ENCODE measurements at places on chromosomes 5 and 9. TPM values are rescaled to one million over a fixed set of nuclear protein-coding genes. Genes with fewer than 3 reads are reported as not detected.

The TEK gene
- total RNA-seq, result 10.2 TPM

The PPP2R2B gene
- total RNA-seq, result not detected

The PDE4D gene
- 9.7 TPM for total RNA-seq

The PCDHA4 gene
- total RNA-seq, result not detected

DNA sequence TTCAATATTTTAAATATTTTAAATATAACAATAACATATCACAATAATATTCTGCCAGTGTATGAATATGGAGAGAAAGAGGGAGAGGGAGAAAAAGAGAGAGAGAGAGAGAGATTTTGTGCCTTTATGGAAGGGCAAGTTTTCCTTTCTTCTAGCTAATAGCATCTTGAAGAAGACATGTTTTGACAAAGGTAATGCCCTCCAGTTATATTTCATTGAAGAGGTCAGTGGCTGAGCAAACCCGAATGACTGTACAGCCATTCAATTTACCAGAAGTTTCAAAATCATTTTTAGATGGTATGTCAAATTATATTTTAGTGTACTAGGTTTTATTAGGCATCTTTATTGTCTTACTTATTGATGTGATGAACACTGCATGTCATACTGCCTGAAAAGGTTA is 139.3 kb downstream of the EMB start:
- no peak for DNase-seq
- no peak overlapping the region for H3K4me3 ChIP-seq
- no peak overlapping the region for H3K27ac ChIP-seq
- peaks cover 4% of the 10 kb centered on the region for H3K36me3 ChIP-seq
- H3K4me1 ChIP-seq, result no peaks in the 10 kb centered on the region

DNA sequence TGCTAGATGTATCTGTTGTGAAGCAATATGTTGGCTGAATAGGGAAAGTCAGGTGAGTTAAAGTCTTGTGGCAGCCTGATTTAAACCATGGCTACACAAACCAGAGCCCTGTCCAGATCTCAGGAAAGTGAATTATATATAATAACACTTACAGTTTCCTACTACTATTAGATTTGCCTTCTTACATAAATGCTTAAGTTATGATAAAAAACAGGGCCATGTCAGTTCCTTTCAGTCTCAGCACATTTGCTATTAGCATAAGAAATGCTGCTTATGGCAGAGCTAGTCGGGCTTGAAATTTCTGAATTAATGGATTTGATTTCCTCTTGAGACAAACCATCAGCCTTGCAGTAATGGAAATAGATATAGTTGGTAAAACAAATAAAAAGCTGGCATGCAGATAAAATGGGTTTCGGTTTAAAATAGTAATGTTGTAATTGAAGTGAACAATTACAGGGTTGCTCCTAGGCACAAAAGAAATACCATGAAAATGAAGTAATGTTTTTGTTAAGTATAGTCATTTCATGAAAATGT is 664.2 kb upstream of the ZNF608 start:
- H3K27me3 ChIP-seq, result no peaks in the 10 kb centered on the region
- peak overlapping the region; percentile 58 for H3K27ac ChIP-seq
- peaks cover 50% of the 10 kb centered on the region for H3K4me1 ChIP-seq
- no peaks in the 10 kb centered on the region for H3K36me3 ChIP-seq
- peak overlapping the region; percentile 55 for H3K4me3 ChIP-seq

GRCh38 chr5:113480243-113480642 is 8.0 kb downstream of the MCC start:
- H3K27me3 ChIP-seq, result no peaks in the 10 kb centered on the region
- H3K36me3 ChIP-seq, result no peaks in the 10 kb centered on the region
- no peaks in the 10 kb centered on the region for H3K4me1 ChIP-seq
- no peak for DNase-seq

DNA sequence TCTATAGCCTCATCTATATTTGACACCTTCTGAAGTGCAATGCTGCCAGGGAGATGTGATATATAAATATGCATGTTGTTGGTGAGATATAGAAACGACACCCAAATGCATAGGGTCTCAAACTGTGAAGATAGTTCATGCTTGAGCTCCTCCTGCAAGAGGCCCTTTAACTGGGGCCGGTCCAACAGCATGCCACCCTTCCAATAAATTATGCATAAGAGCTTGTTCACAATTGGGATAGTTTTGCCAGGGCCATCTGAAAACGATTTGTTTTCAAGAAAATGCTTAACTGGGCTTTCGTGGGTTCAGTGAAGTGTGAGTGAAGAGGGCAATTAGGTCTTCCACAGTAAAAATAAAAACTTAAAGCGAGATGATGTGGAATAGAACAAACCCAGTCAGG is 424.2 kb upstream of the WWC1 start:
- peaks cover 26% of the 10 kb centered on the region for H3K4me1 ChIP-seq
- H3K4me3 ChIP-seq, result no peak overlapping the region
- H3K27me3 ChIP-seq, result no peaks in the 10 kb centered on the region
- no peak overlapping the region for H3K27ac ChIP-seq
- no peak for DNase-seq

- H3K27ac ChIP-seq, result no peak overlapping the region
- no peak overlapping the region for H3K4me3 ChIP-seq
- H3K36me3 ChIP-seq, result no peaks in the 10 kb centered on the region
- no peak for DNase-seq
- H3K4me1 ChIP-seq, result no peaks in the 10 kb centered on the region
- peaks cover 14% of the 10 kb centered on the region for H3K27me3 ChIP-seq
Observed at GRCh38 chr5:149654231-149654630, 72.9 kb downstream of the ARHGEF37 start.

DNA sequence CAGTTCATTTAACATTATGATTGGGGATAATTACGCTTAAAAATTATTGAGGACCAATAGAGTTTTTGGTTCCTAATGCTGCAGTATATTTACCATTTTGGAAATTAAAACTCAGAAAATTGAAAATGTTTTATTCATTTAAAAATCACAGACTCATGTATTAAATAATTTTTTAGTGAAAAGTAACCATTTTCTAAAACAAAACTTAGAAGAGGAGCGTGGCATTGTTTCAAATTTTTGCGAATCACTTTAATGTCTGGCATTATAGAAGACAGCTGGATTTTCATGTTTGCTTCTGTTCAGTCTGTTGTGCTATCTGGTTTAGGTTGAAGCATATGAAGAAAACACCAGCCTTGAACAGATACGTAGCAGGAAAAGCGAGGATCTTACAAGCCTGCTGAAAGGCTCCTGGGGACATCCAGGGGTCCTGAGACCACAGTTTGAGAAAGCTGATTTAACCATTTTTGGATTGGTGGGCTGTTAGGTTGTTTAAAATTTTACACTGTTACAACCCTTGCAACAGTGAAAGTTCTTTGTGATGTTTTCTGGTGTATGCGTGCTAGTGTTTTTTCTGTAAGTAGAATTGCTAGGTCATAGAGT is 1.6 kb downstream of the ZFYVE16 start:
- H3K27ac ChIP-seq, result peak overlapping the region; percentile 94
- H3K27me3 ChIP-seq, result no peaks in the 10 kb centered on the region
- H3K36me3 ChIP-seq, result no peaks in the 10 kb centered on the region
- H3K4me3 ChIP-seq, result peak overlapping the region; percentile 84
- peak; percentile 28 for DNase-seq

DNA sequence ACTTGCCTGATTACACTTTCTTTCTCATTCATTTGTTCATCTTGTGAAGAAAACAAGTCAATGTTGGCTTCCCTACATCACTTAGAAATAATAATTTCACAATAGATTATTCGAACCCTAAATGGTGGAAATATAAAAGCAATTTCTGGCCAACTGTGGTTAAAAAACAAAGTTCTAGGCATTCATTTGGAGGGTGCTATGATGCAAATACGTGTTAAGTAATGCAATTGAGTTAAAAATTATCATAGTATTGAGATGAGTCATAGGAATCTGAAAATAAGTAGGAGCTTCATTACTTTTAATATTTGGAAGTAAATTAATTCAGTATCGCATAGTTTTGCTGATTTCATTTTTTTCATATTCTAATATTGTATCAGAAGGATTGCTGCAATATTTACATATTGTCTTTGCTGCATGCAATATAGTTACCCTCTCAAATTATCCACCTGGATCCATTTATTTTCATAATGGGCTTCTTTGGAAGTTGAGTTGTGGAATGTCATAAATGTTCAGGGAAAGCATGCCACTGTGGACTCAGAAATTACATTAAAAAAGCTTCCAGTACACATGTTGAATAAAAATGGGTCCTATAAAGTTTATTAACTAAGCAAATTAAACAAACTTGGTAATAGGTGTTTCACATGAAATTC is 647.7 kb upstream of the WWC1 start:
- no peak overlapping the region for H3K4me3 ChIP-seq
- DNase-seq, result peak; percentile 64
- H3K36me3 ChIP-seq, result no peaks in the 10 kb centered on the region
- H3K27me3 ChIP-seq, result no peaks in the 10 kb centered on the region
- peak overlapping the region; percentile 98 for H3K27ac ChIP-seq
